Glutamatergic neuron (in vitro differentiated cells): ENCODE measurements at places on chromosomes 2 and 18.

DNA sequence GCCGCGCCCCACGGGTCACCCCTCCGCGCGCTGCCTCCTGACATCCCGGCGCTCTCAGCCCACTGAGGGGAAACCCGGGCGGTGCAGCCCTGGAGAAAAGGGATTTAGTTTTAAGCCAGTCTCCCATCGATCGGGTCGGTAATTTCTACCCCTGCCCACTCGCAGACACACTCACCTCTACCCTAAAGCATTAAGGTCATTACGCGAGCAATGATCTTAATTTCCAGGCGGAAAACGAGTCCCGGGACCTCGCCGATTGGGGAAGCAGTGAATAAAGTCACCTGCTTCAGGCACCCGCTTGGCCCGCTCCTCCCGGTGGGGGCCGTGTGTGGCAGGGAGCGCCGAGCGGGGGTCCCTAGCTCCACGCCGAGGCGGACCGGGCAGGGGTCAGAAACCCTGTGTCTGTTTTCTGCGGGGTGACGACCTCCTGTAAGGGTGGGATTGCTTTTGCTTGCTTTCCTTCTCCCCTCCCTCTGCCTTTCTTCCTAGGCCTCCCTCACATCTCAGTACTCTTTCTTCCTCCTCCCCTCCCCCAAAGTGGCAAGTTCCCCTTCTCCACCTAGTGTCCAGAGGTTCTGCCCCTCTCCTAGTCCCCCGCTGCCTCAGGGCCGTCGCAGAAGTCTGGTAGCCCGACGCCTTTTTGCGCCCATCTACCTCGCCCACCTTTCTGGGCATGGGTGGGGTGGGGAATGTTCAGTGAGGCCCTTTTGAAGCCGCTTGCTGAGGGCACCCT, 142.6 kb downstream of the MEIS1 start:
- peak; percentile 45 for DNase-seq

GRCh38 chr18:75204269-75204731, 4.6 kb downstream of the PTGR3 start:
- DNase-seq, result peak; percentile 50

- no peak for DNase-seq
These were observed 43.7 kb upstream of the APCDD1 start for GRCh38 chr18:10410472-10411308.

- no peak for DNase-seq
These were observed 16.9 kb downstream of the LCT start for GRCh38 chr2:135820003-135820618.

DNA sequence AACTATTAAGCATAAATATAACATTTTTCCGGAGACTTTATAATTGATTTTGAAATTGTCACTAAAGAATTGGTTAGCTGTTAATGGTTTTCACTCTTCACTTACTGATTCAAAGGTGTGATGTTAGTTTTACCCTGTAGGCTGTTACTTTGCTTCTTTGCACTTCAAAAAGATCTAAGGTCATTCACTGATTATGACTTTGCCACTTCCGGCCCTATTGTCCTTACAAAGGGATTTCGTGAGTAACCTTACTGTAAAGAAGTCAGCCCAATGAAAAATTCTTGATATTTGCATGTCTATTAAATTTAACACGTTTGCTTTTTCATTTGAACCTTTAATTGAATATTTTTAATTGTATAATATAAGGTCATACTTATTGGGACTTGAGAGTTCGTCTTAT, 61.4 kb downstream of the GREB1L start:
- no peak for DNase-seq

- no peak for DNase-seq
These were observed 45.5 kb downstream of the KCTD1 start for GRCh38 chr18:26502823-26503222.

DNA sequence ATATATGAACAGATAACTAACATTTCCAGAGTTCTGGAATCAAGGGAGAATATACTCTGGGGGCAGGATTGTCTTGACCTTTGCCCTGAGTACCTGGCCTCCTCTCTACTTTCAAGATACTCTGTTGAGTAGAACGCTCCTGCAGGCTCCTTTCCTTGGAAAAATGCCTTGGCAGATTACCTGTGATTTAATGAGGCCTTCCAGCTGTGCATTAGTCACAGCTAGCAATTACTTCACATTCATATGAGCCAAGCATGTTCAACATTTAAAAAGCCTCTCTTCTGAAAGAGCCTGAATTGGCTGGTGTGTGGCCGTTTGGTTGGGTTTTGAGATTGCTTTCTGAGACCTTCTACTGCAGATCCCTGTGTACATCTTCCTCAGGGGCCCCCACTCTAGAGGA, 142.2 kb downstream of the PLCL1 start:
- no peak for DNase-seq

- DNase-seq, result no peak
These were observed 186.4 kb downstream of the RNF152 start for GRCh38 chr18:61706276-61706915.

GRCh38 chr2:178913049-178913441, 105.8 kb upstream of the TTN start:
- no peak for DNase-seq

DNA sequence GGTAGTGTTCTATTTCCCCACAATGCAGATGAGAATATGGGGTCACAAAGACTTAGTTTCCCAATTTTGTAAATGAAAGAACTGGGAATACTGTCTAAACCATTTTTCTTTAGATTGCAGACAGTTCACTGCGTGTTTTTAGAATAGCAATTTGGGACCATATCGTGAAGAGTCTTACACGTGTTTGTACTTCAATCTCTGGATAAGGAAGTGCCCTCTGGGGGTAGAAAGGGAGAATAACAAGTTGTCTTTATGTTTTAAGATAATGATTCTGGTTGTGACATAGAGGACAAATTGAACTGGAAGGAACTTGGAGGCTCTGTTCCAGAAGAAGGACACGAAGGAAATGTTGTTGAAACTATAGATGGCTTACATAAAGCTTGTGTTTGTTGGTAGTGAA, 457.7 kb downstream of the CBLN2 start:
- no peak for DNase-seq

- no peak for DNase-seq
These were observed 30.5 kb downstream of the GCKR start for GRCh38 chr2:27527182-27527581.

GRCh38 chr2:97704989-97705388, 8.4 kb upstream of the ZAP70 start:
- DNase-seq, result no peak

GRCh38 chr2:64455545-64455944, 1.6 kb downstream of the LGALSL start:
- DNase-seq, result no peak

DNA sequence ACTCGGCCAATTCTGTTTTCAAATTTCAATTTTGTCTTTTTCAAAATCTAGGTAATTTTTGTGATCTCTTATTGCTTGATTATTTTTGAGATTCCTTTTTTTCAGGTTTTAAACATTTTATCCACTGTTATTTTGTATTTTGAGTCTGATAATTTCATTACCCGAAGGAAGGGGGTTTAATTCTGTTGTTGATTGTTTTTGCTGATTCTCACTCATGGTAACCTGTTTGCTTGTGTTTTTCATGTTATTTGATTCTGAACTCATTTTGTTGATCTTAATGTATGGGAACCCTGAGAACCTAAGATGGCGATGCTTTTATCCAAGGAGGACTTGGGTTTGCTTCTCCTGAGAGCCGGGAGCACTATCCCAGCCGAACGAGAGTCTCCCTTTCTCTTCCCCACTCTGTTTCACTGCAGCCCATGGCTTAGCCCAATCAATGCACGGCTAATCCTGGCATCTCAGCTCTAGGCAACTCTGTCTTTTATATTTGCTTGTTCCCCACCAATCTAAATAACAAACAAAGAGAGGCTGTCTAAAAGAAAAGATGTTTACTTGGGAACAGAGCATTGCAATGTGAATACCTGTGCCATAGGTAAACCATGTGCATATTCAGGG, 73.2 kb upstream of the ZCCHC2 start:
- DNase-seq, result no peak

DNA sequence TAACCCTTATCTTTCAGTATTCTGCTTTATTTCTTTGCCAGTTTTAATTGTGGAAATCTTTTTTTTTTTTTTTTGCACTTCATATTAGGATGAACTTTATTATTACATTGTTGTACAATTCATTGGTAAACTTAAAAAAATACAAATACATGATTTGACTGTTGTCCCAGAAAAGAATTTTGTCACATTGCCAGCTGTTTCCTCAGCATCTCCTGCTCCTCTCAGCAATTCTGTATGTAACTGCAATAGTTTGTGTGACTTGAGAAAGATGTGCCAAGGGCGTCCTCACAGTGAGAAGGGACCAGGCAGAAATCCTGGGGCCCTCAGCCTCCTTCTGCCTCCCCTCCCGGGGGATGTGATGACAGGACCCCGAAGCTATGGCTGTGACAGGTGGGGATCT, 254.4 kb downstream of the NBAS start:
- no peak for DNase-seq

GRCh38 chr2:236501026-236501425, 68.6 kb upstream of the ACKR3 start:
- no peak for DNase-seq

DNA sequence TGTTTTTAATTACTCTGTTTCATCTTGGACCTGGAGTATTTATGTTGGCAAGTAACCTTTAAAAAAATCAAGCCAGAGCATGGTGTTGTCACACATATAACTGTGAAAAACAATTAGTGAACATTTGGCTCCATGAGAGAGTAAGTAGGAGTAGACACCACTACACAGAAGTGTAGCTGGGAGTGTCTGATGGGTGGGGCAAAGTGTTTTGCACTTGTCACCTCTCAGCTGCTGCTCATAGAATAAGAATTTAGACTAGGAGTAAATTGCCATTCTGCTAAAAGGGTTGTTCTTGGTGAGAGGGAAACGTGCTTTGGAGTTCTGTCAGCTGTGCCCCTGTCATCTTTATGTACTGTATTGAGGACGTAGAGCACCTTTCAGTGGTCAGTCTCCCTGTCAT, 114.5 kb downstream of the TTC27 start:
- DNase-seq, result no peak

DNA sequence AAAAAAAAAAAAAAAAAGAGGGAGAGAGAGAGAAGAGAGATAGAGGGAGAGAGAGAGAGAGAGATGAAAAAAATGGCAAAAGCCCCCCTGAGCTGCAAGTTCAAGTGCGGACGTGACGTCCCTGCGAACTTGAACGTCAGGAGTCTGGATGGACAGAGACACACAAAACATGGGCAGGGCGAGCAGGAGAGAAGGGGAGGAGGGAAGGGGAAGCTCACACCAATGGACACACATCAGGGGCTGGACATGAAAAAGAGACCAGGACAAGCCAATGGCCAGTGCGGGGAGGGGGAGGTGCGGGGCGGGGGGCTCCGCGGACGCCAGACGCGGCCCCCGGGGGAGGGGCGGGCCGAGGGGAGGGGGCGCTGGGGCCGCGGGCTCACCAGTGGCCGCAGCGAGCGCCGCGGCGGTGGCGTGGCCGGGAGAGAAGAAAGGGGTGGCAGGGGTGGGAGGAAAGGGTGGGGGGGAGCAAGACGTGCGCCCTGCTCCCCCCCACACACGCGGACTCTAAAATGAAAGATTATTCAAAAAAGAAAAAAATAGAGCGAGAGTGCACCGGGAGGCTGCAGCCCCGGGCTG, at the start of gene BCL11A:
Gene BCL11A (minus strand): TSS at position 160 of the 579 bp plus-strand sequence. CDS start 384 bp downstream, outside the sequence.
- peak; percentile 85 for DNase-seq

- DNase-seq, result no peak
These were observed 63.2 kb downstream of the ASB1 start for GRCh38 chr2:238489896-238490295.

- no peak for DNase-seq
These were observed 75.4 kb upstream of the GRB14 start for GRCh38 chr2:164696634-164697033.

DNA sequence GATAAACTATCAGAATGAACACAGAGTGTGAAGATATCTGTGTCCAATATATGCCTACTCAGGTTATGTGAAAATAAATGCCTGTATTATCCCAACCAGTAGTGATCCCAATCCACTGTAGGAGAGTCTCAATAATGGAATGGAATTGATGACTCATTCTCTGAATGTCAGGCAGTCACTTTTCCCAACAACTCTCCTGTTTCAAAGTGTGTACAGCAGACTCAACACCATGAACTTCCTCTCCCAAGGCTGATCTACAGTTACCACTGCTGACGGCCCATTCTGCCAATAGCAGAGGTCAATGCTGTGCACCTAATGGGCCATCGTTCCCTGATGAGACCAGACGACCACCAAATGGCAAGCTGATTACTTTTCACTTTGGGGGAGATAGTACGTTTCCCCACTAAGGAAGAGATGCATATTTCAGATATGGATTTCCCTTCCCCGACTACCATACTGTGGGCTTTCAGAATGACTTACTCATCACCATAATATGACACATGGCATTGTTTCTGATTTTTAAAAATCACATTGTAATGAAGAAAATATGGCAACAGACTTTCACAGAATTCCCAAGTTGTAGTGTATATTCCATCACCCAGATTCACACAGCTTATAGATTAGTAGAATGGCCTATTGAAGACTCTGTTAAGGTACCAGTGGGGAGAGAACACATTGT, 601.7 kb upstream of the VRK2 start:
- DNase-seq, result no peak
